ENCODE measurements at places on chromosomes 1 and 21.

DNA sequence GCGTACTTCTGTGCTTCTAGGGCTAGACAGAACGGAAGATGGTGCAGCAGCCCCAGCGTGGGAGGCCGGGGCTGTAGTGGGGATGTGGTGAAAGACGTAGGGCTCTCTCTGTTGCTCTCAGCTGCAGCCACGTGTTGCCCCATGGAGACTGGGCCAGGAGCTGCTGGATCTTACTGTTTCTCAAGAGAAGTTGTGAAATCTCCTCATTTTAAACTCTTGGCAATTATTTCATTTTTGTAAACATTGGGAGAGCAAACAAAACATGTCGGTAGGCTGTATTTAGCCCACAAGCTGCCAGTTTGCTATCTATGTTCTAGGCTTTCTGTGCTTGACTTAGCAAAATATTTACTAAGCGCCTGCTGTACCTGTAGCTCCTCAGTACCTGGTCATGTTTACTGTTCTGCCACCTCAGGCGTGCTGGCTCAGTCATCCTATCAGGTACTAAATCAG lies 15.9 kb upstream of the ELOA start:
- peak; percentile 99 for DNase-seq

GRCh38 chr21:35357041-35357780 lies 308.1 kb upstream of the RUNX1 start:
- peak; percentile 63 for DNase-seq

- DNase-seq: no peak
Measured at GRCh38 chr1:110310300-110310699, 28.9 kb upstream of the RBM15 start.

- DNase-seq: no peak
Measured at GRCh38 chr1:94514095-94514727, 27.3 kb downstream of the F3 start.

- peak; percentile 39 for DNase-seq
Measured at GRCh38 chr1:46173361-46173856, 1.5 kb upstream of the TSPAN1 start.

GRCh38 chr1:74324684-74325448 lies 89.7 kb downstream of the TNNI3K start:
- no peak for DNase-seq

DNA sequence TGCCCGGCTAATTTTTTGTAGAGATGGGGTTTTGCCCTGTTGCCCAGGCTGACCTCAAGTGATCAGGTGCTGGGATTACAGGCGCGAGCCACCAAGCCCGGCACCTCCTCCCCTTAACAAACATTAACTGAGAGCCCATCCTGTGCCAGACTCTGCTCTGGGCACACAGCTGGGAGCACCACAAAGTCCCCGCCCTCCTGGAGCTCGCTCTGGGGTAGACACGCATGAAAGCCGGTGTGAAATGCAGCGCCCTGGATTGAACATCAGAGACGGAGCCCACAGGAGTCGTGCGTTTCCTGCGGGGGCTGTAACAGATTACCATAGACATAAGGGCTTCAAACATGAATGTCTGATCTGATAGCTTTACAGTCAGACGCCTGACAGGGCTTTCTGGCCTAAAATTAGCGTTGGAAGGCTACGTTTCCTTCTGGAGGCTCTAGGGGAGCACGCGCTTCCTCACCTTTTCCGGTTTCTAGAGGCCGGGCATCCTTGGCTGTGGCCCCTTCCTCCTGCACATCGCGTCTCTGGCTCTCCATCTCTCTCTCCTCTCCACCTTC lies 14.3 kb downstream of the SLC27A3 start:
- no peak for DNase-seq

DNA sequence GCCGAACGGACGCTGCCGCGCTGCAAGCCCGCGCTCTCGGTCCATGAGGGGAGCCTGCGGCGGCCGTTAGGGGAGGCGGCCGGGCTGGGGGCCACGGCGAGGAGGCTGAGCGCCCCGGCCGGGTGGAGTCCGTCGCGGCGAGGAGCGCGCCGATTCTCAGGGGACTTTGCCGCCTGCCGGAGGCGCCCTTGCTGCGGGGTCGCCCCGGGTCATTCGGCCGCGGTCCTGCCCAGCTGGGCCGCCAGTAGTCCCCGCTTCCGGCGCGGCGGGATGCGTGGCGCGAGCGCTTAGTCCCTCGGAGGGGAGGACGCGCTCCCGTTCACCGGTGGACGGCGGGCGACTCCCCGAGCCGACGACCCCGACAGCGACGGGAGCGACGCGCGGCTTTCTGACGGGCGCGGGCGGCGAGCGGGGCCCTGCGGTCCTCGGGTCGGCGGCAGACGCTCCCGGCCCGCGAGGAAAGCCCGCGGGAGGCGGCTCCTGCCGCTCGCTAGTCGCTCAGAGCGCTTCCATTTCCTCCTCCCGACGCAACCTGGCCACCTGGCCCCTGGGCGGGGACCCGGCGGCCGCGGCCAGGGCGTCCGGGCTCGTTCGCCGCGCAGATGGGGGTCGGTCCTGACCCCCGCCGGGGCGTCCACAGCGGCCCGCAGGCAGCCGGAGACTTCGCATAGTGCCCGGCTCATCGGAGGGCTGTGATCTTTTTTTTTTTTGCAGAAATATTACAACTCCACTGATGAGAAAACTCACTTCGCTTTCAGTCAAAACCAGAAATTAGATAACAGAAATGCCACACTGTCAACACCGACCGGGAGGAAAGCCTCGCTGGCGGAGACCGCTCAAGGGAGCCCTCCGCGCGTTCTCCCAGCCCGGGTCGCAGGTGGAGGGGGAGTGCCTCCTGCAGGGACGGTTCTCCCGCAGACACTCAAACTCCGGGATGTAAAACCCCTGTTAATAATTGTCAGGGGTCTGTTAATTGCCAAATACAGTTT lies 641 bp upstream of the ZBTB21 start:
- DNase-seq: no peak
